D721Med (cell line): ENCODE measurements at places on chromosomes 6 and 20.
A peak's percentile ranks its signal among the peaks of the same experiment; 100 is the strongest.

DNA sequence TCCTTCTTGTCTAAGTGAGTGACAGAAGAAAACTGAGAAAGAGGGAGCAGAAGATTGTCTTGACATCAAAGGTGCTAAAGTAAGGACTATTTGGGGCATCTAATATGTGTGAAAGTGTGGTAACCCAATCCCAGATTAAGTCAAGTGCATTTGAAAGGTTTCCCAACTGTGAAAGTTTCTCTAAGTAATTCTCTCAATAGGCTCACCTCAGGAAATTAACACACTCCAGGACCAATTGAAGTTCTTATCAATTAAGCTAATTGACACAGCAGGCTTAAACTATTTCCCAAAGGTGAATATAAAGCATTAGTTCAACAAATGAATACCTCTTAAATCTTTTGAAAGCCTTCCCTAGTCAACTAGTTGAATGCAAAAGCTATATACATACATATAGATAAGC is 212.8 kb upstream of the FUT9 start:
- no peak for DNase-seq

DNA sequence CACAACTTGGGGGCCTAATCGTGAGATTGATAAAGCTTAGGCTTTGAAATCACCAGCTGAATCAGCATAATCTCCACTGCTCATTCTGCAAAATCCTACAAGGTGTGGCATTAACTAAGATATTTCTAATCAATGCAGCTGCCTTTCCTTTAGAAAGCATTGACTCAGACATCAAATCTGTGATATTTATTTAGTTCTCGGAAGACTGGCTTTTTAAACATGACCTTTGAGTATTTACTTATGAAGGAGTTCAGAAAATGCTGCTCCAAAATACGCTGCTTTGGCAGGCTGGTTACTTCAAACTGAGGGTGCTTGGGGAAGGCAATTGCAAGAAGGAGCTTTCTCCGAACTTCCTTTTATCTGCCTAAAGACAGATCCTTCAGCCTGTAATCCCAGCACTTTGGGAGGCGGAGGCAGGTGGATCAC is 23.7 kb upstream of the FUCA2 start:
- no peak for DNase-seq

DNA sequence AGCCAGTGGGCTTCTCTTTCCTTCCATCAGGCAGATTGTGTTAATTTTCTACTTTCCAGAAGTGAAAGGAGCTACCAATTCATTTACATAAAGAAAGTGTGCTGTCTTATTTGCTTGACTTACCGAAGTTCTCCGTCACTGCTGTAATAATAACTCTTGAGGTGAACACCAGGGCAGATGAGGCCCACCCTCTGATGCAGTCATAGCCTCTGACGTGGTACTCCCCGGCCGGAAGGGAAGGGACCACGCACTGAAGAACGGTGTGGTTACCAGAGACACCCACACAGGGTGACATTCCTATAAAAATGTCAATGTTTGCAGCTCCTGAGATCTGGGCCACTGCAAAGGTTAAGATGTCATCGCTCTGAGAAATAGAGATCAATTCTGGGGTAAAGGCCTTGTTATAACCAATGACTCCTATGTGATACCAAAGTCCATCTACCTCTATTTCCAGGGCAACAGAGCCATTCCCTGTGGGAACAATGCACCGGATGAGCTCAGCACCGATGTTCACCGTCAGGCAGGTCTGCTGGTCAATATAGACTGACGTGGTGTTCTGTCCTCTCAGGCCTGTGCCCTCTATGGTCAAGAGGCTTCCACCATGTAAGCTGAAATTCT is 62.9 kb downstream of the PKHD1 start:
- no peak for DNase-seq

DNA sequence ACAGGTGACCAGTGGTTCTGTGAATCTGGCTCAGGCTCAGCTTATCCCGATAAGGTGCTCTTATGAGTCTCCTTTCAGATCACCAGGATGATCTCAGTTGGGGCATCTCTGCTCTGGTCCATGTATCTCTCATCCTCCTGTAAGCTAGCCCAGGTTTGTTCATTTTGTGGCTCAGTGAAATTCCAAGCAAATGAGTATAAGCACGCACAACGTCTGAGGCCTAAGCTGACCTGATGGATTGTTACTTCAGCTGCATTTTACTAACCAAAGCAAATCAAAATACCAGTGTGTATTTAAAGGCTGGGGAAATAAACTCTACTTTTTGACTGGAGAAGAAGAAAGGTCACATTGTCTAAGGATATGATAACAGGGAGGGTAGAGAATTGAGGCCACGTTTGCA is 551.0 kb upstream of the BTBD3 start:
- no peak for DNase-seq

GRCh38 chr20:40743141-40743775 is 54.2 kb upstream of the MAFB start:
- no peak for DNase-seq

DNA sequence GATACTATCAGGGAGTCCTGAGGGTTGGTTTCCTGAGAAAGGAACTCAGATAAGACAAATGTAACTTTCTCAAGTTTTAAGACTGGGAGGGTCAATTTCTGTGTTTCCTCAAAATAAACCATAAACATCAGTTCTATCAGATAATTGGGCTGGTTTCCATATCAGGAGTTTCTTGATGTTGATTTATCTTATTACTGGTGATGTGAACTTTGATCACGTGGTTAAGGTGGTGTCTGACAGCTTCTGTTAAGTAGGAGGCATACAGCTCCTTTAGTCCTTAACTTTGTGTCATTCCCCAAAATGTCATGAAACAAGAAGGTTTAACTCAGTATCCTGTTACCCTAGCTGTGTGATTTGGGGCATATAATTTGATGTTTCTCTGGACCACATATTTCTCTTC is 145.2 kb downstream of the ZNF217 start:
- DNase-seq: no peak

GRCh38 chr20:10427060-10427692 is 6.8 kb downstream of the MKKS start:
- no peak for DNase-seq

GRCh38 chr6:122495612-122496011 is 24.0 kb upstream of the SERINC1 start:
- DNase-seq: no peak

DNA sequence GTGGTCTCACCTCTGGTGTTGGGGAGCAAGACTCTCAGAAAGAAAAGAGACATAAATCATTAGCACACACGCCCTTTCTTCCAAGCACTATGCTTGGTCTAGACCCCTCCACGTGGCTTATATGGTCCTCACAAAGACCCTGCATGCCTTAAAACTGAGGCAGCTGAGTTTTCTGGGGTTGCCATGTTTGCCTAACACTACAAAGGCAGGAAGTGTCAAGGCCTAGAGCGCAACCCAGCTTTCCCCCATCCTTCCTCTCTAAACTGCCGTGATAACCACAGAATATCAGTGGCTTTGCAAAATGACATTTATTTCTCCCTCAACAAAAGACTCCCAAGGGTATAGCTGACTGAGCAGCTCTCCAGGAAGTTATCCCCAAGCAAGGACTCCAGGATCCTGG is 146.5 kb upstream of the TOP1 start:
- DNase-seq: no peak

GRCh38 chr6:34355889-34356288 is 36.6 kb downstream of the NUDT3 start:
- DNase-seq: no peak

- peak; percentile 97 for DNase-seq
These were observed at the start of gene SLCO4A1 for GRCh38 chr20:62642051-62642665. SLCO4A1 (plus strand) TSS chr20:62642503; CDS start chr20:62656455, 13,952 bp downstream.

DNA sequence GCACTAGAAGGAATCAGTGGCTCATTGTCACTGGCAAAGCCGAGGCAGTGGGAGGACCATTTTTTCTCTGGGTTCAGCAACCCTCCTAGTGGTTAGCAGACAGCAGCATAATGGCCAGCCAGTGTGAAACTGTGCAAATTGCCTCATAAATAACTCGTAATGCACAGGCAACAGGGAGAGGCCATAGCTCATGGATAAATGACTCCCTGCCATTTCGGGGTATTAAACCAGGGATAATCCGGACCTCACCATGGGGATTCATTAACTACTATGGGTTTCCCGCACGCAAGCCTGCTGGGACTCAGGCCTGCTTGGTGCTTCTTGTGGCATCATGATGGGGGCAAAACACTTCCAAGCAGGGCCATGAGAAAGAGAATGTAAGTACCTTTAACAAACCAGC is 158.2 kb upstream of the CHD6 start:
- no peak for DNase-seq

DNA sequence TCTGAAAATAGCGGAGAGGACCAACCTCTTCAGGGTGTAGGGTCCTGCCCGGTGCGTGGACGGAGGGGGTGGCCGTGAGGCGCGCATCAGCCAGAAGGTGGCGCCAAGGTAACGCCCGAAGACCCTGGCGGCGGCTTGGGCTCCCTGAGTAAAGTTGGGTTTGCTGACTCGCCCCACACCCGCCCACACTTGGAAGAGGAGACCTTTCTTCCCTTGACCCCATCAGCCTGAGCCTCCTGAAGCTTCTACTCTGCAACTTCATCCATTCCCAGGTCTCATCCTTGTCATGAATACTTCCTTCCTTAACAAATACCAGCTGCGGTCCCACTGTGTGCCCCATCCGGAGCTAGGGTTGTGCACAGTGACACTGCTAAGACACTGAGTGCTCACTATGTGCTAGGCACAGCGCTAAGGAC is 14.6 kb downstream of the CD40 start:
- peak; percentile 79 for DNase-seq
